Upper lobe of left lung (tissue), 6 donors: ENCODE measurements at places on chromosomes 3 and 15. TPM values are rescaled to one million over a fixed set of nuclear protein-coding genes. Genes with fewer than 3 reads are reported as not detected.

TJP1 gene
- total RNA-seq = 168 TPM

IL5RA gene
- total RNA-seq = 4.0 TPM

DNA sequence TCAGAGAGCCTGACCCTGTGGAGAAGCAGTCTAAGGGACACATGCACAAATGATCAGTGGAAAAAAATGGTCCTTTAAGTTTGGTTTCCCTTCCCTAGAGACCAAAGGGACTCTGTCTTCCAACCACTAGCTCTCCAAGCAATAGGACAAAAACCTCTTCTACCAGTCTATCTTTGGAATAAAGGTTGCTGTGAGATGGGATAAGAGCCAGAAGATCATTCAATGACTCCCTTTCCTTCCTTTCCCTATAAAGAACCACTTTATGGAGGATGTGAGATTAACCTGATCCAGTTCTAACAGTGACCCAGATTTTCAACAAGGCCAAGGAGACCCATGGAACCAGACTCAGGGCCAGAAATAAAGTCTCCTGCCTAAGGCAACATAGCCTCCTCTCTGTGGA is 74.8 kb downstream of the DHX30 start:
- H3K36me3 ChIP-seq = peaks cover 7% of the 10 kb centered on the region
- H3K4me1 ChIP-seq = no peaks in the 10 kb centered on the region
- H3K4me3 ChIP-seq = no peak overlapping the region
- no peak for DNase-seq
- H3K27ac ChIP-seq = no peak overlapping the region
- no peaks in the 10 kb centered on the region for H3K27me3 ChIP-seq

GRCh38 chr3:175384569-175384968 is 525.4 kb downstream of the NAALADL2 start:
- DNase-seq = no peak
- no peak overlapping the region for H3K27ac ChIP-seq
- no peaks in the 10 kb centered on the region for H3K36me3 ChIP-seq
- H3K4me1 ChIP-seq = no peaks in the 10 kb centered on the region
- no peak overlapping the region for H3K4me3 ChIP-seq
- no peaks in the 10 kb centered on the region for H3K27me3 ChIP-seq

CHRM5 gene
- 0.11 TPM for total RNA-seq

DNA sequence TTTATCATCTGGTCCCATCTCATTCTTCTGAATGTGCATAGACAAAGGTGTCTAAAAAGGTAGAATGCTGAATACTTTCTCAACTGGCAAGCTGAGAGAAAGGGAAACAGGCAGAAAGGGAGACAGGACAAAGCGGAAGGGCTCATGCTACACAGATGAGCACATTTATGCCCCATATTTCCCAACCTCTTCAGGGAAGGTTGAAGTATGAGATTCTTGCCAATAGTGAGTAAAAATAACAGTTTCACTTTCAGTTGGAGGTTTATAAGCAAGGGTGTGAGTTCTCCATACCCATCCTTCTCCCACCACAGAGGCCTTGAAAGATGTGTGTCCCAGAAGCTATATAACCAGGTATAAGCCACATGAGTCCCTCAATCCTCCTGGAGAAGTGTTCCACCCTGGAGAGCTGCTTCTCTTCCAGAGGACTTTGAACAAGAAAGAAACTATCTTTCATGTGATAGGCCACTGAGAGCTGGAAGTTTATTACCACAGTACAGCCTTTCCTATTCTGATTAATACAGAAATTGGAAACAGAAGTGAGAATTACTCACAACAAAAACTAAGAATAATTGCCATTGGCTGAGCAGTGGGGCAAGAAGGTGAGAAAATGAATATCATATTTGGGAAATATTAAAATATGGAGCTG is 709.4 kb upstream of the NR2F2 start:
- no peak overlapping the region for H3K4me3 ChIP-seq
- no peak overlapping the region for H3K27ac ChIP-seq
- DNase-seq = no peak
- H3K4me1 ChIP-seq = no peaks in the 10 kb centered on the region

DNA sequence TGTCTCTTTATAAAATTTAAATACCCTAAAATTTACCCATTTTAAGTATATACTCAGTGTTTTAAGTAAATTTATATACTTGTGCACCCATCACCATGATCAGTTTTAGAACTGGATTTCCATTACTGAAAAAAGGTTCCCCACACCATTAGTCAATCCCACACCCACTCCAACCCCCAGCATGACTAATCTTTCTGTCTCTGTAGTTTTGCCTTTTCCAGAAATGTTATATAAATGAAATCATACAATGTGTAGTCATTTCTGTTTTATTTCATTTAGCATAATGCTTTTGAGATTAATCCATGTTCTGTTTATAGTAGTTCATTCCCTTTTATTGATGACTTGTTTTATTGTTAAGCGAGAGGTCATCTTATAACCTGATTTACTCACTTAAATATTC is 66.1 kb upstream of the LIMD1 start:
- H3K4me1 ChIP-seq = peaks cover 3% of the 10 kb centered on the region
- H3K36me3 ChIP-seq = peaks cover 2% of the 10 kb centered on the region
- DNase-seq = no peak
- no peaks in the 10 kb centered on the region for H3K27me3 ChIP-seq
- H3K27ac ChIP-seq = no peak overlapping the region

- DNase-seq = no peak
- no peak overlapping the region for H3K27ac ChIP-seq
- H3K36me3 ChIP-seq = no peaks in the 10 kb centered on the region
- no peaks in the 10 kb centered on the region for H3K4me1 ChIP-seq
- H3K27me3 ChIP-seq = no peaks in the 10 kb centered on the region
- no peak overlapping the region for H3K4me3 ChIP-seq
These were observed 76.8 kb upstream of the SOX14 start for GRCh38 chr3:137687181-137687879.

CMTM8 gene
- total RNA-seq = 20.4 TPM

ZNF620 gene
- total RNA-seq = 9.6 TPM

TEX9 gene
- total RNA-seq = 36.4 TPM

CCNDBP1 gene
- total RNA-seq = 98.8 TPM

GRCh38 chr15:83193721-83194120 is 13.9 kb downstream of the HDGFL3 start:
- no peak for DNase-seq
- no peaks in the 10 kb centered on the region for H3K4me1 ChIP-seq
- H3K36me3 ChIP-seq = no peaks in the 10 kb centered on the region
- no peaks in the 10 kb centered on the region for H3K27me3 ChIP-seq
- no peak overlapping the region for H3K4me3 ChIP-seq

STAC gene
- 31.2 TPM for total RNA-seq

GRCh38 chr15:91660174-91660649 is 193.3 kb upstream of the SLCO3A1 start:
- H3K36me3 ChIP-seq = no peaks in the 10 kb centered on the region
- H3K27ac ChIP-seq = no peak overlapping the region
- H3K27me3 ChIP-seq = no peaks in the 10 kb centered on the region
- no peak for DNase-seq
- H3K4me3 ChIP-seq = no peak overlapping the region

- no peaks in the 10 kb centered on the region for H3K27me3 ChIP-seq
- no peak for DNase-seq
- H3K36me3 ChIP-seq = no peaks in the 10 kb centered on the region
- no peak overlapping the region for H3K4me3 ChIP-seq
- no peak overlapping the region for H3K27ac ChIP-seq
These were observed 347.9 kb upstream of the STAC start for GRCh38 chr3:36032180-36033047.

GCNT3 gene
- total RNA-seq = 5.7 TPM

- H3K27ac ChIP-seq = no peak overlapping the region
- DNase-seq = no peak
- H3K4me3 ChIP-seq = no peak overlapping the region
- H3K36me3 ChIP-seq = no peaks in the 10 kb centered on the region
- no peaks in the 10 kb centered on the region for H3K4me1 ChIP-seq
These were observed 63.0 kb upstream of the SIAH2 start for GRCh38 chr3:150825916-150826377.

DNA sequence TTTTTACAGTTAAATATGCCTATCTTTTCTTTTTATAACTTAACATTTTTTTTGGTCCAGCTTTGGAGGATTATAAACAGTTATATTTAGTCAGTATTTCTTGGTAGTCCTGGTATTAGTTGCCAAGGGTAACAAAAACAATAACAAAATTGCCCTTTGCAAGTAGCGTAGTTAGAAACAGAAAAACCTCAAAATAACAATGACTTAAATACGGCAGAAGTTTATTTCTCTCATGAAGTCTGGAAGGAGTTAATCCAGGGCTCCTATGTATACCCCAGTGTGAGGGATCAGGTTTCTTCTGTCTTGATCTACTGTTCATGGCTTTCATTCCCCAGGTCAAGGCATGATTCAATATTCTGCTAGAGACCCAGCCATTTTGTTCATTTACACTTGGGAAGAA is 14.1 kb upstream of the MYH15 start:
- no peaks in the 10 kb centered on the region for H3K36me3 ChIP-seq
- H3K4me3 ChIP-seq = no peak overlapping the region
- H3K27ac ChIP-seq = no peak overlapping the region
- H3K27me3 ChIP-seq = no peaks in the 10 kb centered on the region
- peaks cover 9% of the 10 kb centered on the region for H3K4me1 ChIP-seq

- no peaks in the 10 kb centered on the region for H3K4me1 ChIP-seq
- no peak for DNase-seq
- no peak overlapping the region for H3K27ac ChIP-seq
- no peaks in the 10 kb centered on the region for H3K36me3 ChIP-seq
- H3K27me3 ChIP-seq = no peaks in the 10 kb centered on the region
These were observed 616.6 kb downstream of the MAGI1 start for GRCh38 chr3:65422154-65422553.

TYRO3 gene
- 2.5 TPM for total RNA-seq

DNA sequence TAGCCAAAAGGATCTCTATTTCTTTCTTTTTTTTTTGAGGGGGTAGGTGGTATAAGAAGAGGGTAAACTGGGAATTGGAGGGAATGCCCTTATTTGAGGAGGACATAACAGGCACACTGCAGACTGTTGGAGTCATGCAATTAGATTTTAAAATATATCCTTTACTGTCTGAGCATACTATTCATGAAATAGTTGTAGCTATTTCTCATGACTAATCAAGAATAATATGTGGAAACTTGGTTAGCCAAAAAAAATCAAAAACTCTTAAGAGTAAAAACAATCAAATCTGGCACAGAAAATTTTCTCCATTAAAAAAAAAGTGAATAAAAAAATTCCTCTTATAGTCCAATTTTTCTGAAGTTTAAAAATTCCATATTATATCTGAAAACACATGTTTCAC is 174.9 kb downstream of the SCAPER start:
- no peak overlapping the region for H3K4me3 ChIP-seq
- no peaks in the 10 kb centered on the region for H3K27me3 ChIP-seq
- no peak overlapping the region for H3K27ac ChIP-seq
- no peak for DNase-seq
- H3K36me3 ChIP-seq = no peaks in the 10 kb centered on the region

GRCh38 chr3:176961916-176962315 is 235.4 kb downstream of the TBL1XR1 start:
- no peak overlapping the region for H3K4me3 ChIP-seq

DNA sequence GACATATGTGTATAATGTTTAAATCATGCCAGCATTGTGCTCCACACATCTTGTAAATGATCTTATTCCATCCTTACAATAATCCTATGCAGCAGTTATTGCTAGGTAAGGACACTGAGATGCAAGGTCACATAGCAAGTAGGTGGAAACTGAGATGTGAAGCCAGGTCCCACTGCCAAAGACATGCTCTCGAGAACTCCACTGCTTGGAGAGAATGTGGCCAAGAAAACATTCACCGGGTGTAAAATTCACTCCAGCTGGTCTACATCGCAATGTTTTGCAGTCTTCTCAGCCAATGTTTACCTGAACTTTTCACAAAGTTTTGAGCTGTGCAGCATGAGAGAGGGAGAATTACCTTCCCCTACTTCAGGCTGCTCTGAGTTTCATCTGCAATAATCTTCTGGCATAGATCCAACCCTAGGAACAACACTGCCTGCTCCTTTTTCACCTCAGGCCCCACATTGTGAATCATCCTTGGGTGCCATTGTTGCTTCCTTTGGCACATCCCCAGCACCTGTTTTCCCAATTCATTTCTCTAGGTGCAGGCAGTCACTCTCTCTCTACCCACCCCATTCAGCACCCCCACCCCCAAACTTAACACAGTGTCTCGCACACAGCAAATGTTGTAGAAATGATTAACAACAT is 53.5 kb upstream of the PRTG start:
- peaks cover 7% of the 10 kb centered on the region for H3K4me1 ChIP-seq
- H3K4me3 ChIP-seq = no peak overlapping the region
- DNase-seq = no peak
- no peaks in the 10 kb centered on the region for H3K36me3 ChIP-seq
- H3K27me3 ChIP-seq = no peaks in the 10 kb centered on the region
- no peak overlapping the region for H3K27ac ChIP-seq

PML gene
- 63.1 TPM for total RNA-seq

GRCh38 chr15:76161153-76162035 is 101.6 kb downstream of the TMEM266 start:
- H3K4me1 ChIP-seq = peaks cover 17% of the 10 kb centered on the region
- no peaks in the 10 kb centered on the region for H3K27me3 ChIP-seq
- H3K27ac ChIP-seq = no peak overlapping the region
- H3K36me3 ChIP-seq = no peaks in the 10 kb centered on the region
- no peak overlapping the region for H3K4me3 ChIP-seq
- DNase-seq = no peak

GRCh38 chr3:134854254-134854653 is 59.2 kb downstream of the EPHB1 start:
- no peaks in the 10 kb centered on the region for H3K36me3 ChIP-seq
- peak; percentile 17 for DNase-seq
- H3K27ac ChIP-seq = no peak overlapping the region
- no peak overlapping the region for H3K4me3 ChIP-seq
